ENCODE measurements at places on chromosomes 12 and 14.

DNA sequence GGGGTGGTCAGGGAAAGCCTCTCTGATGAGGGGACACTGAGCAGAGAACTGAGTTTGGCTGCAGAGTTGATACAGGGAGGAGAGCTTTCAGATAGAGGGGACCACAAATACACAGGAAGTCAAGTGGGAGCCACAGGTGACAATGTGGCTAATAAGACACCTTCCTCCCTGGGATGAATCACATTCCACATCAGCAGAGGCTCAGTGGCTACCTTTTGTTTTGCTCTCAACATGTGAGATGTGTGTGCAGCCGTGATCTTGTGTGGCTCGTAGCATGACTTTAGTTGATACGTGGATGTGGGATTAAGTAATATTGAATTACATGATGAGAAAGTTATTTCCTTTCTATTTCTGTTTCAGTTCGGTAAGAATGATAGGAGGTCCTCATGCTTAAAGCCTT lies 7.5 kb downstream of the CRADD start:
- no peak for DNase-seq

DNA sequence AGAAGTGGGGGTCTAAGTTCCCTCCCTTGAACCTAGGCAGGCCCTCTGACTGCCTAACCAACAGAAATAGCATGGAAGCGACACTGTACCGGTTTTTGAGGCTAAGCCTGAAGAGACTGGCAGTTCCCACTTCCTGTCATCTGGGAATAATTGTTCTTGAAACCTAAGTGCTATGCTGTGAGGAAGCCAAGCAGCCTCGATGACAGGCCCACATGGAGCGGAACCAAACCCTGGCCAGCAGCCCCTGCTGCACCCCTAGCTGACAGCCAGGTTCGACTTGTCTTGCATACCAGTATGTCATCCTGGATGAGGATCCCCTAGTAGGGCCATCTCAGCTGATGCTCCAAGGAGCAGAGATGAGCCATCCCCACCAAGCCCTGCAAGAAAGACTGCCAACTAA lies 6.4 kb upstream of the GPR68 start:
- no peak for DNase-seq

DNA sequence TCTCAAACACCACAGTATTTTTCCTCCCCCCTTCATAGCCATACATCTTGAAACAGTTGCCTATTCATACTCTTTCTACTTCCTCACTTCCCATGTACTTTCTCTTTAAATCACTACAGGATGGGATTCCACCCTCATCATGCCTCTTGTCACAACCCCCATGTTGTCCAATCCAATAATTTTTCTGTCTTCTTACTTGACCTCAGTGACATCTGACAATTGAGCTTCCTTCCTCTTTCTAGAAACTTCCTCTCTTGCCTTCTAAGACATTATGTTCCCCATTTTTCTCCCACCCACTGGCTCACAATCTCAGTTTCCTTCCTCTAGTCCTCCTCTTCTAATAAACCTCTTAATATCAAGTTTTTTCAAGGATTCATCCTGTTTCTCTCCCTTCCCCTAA lies 5.3 kb downstream of the C2CD5 start:
- DNase-seq = no peak

DNA sequence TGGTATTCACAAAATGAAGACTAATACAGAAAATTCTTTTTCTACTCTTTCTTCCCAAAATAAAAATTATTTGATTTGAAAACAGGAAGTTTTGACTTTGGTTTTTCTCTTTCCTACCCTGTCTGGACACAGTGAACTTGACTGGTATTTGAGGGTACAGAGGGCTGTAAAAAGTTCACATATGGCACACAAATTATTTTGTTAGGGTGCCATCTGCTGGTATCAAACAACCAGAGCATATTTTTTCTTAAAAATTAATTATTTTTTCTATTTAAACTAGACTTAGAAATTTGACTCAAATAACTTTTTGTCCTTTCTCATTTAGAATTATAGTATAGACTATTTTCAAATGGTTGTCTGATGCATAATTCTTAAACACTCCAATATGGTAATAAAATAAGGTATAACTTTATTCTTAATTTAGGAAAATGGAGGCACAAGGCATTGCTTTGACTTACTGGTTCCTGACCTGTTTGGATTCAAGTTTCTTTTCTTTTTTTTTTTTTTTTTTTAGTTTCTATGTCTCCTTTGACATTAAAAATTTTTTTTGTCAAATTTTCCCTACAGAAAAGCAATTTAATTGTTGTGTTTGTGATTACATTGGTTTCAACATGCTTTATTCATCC lies 390.6 kb downstream of the PRKD1 start:
- DNase-seq = no peak

GRCh38 chr12:123384318-123384993 lies 524 bp downstream of the KMT5A start:
- DNase-seq = no peak

DNA sequence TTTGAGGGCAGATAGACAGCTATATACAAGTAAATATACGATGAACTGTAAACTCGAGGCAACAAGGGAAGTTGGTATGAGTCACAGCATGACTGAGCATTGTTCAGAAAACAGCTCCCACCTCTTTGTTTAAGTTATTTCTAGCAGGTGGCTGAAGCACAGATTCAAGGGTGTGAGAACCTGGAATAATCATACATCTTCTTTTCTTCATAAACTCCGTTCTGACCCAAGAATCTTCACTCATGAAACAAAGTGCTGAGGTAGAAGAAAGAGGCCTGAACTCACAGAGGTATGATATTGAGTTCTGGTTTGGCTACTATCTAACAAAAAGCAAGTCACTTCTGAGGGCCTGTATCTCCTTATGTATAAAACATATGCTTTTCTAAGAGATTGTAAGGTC lies 364.1 kb upstream of the KITLG start:
- no peak for DNase-seq

Data from activated T-cell treated with anti-CD3 and anti-CD28 coated beads, Interleukin-2, amount 50 U/mL, for 24 hours (primary cell).